ENCODE measurements at places on chromosomes 2 and 18.
A peak's percentile ranks its signal among the peaks of the same experiment; 100 is the strongest.

DNA sequence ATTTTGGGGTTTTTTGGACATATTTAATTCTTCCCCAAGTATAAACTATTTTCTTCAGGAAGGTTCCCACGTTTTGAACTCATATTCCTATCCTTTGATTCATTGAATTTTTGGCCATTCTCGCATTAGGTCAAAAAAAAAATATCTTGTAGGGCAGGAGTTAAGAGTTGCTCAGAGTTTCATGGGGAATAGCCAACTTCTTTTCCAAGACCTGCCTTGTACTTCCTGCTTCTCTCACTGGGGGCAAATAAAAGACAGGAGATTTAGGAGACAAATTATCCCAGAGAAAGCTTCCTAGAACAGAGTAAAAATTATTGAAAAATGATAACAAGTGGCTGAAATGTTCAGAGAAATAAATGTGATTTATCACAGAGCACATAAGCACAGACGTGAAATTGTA, 55.2 kb upstream of the BCL11A start:
- no peak for DNase-seq

DNA sequence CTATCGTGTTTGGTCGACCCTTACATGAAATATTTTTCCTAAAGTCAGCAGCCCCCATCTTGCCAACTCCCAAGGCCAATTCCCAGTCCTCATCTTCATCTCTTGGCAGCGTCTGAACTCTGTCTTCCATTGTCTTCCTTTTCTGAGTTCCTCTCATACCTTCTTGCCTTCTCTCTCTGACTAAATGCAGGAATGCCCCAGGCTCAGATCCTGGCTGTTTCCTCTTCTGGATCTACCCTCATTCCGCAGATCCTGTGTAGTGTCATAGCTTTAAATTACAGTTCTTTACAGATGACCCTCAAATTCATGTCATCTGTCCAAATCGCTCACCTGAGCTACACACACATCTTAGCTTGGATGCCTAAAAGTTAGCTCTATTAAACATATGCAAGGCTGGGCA, 94.7 kb downstream of the MMADHC start:
- no peak for DNase-seq

DNA sequence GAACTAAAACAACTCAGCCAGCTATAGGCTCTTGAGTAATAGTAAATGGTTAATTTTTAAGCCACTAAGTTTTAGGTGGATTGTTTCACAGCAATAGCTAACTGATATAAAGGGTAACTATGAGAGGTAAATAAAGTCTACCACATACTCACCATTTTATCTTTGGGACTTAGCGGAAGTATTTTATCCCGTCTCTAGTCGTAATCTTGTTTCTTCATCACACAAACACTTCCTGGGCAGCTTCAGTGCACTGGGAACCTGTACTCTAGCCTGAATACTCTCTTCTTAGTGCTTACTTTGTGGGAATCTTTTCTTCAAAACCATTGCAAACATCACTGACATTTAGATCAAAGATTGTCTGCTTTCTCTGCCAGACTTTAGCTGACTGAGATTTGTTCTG, 360.5 kb downstream of the EPHA4 start:
- DNase-seq: no peak

- DNase-seq: no peak
Observed at GRCh38 chr2:68041704-68042245, 21.0 kb downstream of the C1D start.

GRCh38 chr2:112593736-112594135, 9.3 kb downstream of the CHCHD5 start:
- DNase-seq: no peak

- no peak for DNase-seq
Observed at GRCh38 chr2:2565671-2566070, 234.6 kb upstream of the MYT1L start.

DNA sequence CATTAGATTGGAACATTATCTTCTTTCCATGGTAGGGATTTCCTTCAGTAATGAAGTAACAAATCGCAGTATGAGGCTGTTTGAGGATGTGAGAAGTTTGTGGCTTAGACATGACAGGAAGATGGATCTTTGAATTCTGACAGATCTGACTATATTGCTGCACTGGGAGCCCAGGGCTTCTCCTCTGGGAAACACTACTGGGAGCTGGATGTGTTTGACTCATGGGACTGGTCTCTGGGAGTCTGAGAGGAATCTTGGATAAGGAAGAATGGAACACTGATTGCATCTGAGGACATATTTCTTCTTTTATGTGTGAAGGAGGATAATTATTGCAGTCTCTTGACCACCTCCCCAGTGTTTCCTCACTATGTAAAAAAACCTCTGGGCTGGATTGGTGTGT, 77.2 kb upstream of the ST6GAL2 start:
- DNase-seq: no peak

DNA sequence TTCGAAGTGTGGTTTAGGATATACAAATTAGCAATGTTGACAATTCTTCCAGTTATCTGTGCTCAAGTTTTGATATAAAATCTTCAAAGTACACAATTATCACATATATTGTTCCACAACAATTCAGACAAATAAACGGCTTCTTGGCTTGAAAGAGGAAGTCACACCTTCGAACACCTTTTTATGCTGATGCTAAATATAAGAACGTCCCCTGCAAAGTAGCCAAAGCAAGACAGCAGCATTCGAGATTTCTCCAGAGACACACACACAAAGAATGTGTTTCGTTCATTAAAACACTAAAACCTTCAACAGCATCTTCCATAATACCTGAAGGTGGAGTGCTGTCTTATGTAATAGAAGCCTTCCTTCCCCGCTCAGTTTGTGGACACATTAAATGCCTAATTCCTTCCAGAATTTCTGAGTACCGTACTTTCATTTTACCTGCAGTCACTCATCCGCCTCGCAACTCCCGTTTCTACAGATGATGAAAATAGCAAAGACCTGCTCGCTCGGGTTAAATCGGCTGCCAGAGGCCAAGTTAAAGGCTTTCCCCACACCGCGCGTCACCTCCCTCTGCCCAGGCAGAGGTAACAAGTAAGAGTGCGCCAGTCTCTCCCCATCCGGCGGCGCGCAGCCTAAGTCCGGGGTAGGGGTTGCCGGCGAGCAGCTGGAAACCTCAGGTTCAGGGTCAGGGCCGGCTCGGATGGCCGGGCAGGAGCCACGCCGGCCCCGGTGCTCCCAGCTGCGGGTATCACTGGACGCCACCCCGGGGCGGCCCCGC, 847 bp downstream of the SERPINE2 start:
- DNase-seq: peak; percentile 50

DNA sequence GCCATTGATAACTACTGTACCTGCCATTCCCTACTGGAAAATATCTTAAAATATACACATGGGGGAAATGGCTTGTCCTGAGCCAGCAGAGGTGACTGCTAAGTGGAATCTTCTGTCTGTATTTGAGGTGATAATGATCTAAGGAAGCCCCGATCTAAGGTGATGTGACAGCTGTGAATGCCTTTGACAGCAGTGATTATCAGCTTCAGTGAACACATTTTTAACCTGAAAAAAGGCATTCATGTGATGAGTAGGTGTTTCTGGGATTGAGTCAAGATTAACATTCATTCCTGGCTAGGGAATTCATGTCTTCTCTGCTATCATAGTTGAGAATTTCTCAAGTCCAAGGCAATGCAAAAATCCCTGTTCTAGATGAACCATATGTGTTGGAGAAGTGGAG, 9.1 kb upstream of the MAPRE2 start:
- DNase-seq: no peak

DNA sequence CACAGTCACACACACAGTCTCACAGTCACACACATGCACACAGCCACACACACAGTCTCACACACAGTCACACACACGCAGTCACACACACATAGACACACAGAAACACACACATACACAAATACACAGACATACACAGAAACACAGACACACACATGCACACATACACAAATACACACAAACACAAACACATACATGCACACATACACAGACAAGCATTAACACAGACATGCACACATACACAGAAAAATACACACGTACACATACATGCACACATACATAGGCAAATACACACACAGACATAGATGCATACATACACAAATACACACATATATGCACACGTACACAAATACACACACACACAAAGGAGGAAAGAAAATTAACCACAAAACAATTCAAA, 150.5 kb downstream of the ALK start:
- DNase-seq: no peak

Data from mesothelial cell of epicardium (in vitro differentiated cells).